ENCODE measurements at places on chromosomes 5 and 9. TPM values are rescaled to one million over a fixed set of nuclear protein-coding genes. Genes with fewer than 3 reads are reported as not detected.

TRIP13 gene
- 44.6 TPM for total RNA-seq

DUSP1 gene
- 8.9 TPM for total RNA-seq

SLC6A19 gene
- not detected for total RNA-seq

CCL27 gene
- total RNA-seq: not detected

GHR gene
- not detected for total RNA-seq

GRXCR2 gene
- total RNA-seq: not detected

Data from activated naive CD8-positive, alpha-beta T cell treated with anti-CD3 and anti-CD28 coated beads for 36 hours (primary cell).